ENCODE measurements at places on chromosomes 12 and 14. TPM values are rescaled to one million over a fixed set of nuclear protein-coding genes. Genes with fewer than 3 reads are reported as not detected.

GRCh38 chr12:113463746-113464451, 7.8 kb downstream of the LHX5 start:
- no peak for DNase-seq

- no peak for DNase-seq
These were observed 117.1 kb downstream of the DPF3 start for GRCh38 chr14:72776701-72777261.

- DNase-seq = no peak
These were observed 19.9 kb downstream of the DAAM1 start for GRCh38 chr14:59208224-59208814.

DNA sequence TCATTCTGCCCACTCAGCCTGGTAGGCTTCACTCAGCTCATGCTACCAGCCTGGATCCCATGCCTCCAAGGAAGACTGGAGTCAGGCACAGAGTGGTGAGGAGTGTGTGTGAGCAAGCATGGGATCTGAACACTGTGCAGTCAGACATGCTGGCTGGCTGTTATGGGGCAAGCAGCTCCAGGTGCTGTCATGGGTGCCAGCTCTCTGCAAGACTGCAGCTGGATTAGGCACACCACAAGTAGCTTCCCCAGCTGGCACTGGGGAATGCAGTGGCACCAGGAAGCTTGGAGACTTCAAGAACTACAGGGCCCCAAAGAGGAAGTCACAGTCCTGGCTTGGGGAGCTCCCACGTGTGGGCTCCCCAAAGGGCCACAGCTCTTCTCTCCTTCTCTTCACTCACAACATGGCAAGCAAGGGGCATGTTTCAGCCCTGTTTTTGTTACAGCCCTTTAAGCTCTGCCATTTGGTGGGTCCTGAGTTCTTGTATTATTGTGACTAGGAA, 202.5 kb downstream of the VRK1 start:
- no peak for DNase-seq

DNA sequence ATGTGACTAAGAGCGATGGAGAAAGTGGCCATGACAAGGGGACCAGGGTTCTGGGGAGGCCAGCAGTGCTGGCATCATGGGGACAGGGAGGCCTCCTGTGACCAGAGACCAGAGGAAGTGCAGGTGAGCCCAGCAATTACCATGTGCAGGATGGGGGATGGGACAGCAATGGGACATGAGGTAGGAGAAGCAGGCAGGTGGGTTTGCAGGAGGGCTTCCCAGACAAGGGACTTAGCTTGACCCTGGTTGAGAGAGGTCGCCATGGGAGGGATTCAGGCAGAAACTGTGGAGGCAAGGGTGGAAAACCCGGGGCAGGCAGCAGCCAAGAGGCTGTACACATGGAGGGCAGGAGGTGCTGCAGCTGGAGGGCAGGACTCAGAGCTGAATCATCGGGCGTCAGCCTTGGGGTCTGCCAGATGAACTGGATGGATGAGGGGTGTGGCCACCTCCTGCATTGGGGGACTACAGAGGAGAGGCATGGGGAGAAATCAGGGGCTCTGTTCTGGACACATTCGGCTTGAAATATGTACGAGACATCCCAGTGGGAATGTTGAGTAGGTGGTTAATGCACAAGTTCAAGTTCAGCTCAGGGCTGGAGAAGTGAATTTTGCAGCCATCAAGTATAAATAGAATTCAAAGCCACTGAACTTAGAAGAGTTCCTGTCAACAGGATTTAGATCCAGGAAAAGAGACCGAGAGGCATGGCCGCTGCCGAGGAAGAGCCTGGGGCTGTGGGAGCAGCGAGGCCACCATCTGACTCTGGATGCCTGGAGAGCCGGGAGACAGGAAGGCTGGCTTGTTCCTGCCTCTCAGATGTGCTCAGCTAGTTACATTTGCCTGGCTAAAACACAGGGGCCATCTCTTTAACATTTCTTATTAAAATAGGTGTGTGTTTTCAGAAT, 36.6 kb downstream of the SFSWAP start:
- DNase-seq = no peak

DNA sequence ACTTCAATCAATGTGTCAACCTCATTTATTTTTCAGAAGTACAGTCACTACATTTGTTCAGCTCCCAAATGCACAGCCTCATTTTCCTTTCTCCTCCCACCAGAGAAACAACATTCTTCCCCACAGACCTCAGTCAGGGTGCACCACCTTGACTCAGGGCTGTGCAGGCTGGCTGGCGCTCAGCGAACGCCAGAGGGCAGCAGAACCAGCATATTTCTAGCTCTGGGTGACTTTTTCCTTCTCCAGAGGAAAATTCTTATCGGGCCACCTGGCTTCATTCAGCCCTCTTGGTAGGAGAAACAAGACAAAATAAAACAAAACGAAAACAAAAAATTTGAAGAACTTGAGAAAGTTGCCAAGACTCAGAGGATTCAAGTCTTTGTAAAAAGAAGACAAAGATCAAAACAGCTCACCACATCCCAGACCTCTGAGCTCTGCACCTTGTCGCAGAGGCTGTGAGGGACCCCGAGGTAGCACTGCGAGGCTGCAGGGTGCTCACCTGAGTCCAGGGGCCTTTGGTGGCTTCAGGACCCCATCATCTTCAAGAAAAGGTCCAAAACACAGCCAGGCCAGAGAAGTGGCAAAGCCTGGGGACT, 33.7 kb downstream of the PAH start:
- DNase-seq = peak; percentile 69

- peak; percentile 81 for DNase-seq
These were observed 164.6 kb downstream of the TMEM117 start for GRCh38 chr12:44000309-44000952.

DNA sequence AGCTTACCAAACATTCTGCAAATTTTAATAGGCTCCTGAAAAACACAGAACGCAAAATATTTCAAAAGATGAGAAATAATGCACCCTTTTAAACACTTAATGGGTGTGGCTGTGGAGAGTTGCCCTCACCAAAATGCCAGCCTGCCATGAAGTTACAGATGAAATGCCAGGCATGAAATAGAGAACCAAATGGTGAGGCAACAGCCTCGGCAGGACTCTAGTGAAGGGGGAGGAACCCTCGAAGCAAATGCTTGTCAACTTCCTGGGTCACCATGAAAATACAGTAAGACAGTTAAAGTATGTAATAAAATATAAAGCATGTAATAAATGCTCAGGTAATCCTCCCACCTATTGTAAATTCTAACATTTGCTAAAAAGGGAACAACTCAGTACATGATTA, 24.1 kb downstream of the DUSP16 start:
- DNase-seq = no peak

GRCh38 chr12:79378496-79378895, 312.3 kb downstream of the PAWR start:
- no peak for DNase-seq

DNA sequence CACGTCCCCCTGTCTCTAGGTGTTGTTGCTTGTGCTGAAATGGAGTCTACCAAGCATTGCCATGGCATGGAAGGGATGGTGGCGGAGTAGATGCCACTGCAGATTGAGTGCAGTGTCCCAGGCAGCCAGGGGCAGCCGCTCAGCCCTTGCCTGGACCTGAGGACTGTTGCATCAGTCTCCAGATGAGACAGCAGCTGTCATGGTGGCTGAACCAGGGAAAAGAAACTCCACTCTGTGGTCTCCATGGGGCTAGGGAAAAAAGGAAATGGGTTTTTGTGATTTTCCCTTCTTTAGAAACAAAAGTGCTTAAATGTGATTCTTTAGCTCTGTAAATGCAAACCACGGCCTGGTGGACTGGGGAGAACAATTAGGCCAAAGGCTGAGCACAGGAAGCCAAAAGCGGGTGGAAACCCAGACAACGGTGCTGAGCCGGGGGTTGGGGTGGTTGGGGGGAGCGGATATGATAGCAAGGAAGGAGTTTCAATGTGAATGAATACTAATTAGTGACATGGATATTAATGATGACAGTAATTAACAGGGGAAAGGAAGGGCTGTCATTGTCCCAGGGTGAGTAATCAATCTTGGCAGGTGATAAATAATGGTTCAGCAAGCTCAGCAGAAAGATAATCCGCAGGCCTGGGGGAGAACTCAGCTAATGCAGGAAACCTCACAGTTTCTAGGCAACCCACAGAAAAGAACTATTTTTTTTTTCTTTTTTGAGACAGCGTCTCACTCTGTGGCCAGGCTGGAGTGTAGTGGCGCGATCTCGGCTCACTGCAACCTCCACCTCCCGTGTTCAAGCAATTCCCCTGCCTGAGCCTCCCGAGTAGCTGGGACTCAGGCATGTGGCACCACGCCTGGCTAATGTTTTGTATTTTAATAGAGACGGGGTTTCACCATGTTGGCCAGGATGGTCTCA, 442.6 kb downstream of the DPF3 start:
- DNase-seq = no peak

- DNase-seq = no peak
These were observed 138.6 kb downstream of the ITPR2 start for GRCh38 chr12:26694402-26694801.

DNA sequence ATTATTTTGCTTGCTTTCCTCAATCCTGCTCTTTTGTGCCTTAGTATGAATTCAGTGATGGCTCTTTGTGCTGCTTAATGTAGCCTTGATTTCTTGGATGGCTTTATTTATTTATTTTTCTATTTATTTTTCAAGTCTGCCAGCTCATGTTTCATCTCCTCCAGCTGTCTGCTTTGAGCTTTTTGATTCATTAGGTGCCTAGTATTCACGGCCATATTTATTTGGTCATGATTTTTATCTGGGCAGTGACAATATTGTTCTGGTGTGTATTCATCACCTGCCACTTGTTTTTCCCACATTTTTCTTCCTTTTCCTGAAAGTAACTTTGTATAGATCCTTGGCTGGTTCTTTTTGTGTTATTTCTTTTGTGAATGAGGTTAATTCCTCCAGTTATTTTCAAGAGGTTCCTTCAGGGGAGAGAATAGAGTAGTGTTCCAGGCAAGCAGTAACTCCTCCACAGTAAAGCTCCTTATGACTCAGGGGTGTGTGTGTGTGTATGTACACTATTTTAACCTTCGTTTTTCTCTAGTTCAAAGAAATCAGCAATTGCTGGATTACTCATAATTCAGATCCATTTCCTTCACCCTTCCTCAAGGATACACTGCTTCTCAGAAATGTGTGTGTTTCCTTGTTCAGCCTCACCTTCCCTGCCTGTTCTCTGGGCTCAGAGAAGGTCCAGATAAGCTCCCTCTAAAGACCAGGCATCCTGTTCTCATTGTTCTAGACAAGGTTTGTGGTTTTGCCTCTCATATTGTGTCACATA, 51.6 kb upstream of the PMCH start:
- DNase-seq = no peak

- peak; percentile 58 for DNase-seq
These were observed 638.4 kb downstream of the FLRT2 start for GRCh38 chr14:86168371-86168770.

GRCh38 chr12:13288937-13289652, 92.6 kb downstream of the EMP1 start:
- no peak for DNase-seq

DNA sequence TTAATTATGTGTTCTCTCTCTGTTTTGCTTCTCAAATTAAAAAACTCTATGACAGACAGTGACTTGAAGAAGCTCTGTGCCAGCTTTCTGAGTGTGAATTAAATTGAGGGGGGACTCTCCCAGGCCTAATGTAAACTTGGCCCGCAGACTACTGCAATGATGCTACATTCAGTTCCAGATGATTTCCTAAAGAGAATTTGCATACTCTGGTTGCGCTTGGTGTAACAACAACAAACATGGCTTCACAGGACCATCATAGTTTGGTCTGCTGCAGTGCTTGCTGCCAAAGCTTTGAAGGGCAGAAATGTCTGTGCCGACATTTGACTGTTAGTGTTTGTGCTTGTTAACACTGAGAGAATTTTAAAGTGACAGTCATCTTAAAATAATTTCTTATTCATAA, 25.0 kb downstream of the CFAP54 start:
- no peak for DNase-seq

PITPNM2 gene
- 1.7 TPM for total RNA-seq

CNPY2 gene
- total RNA-seq = 316 TPM

HCAR1 gene
- not detected for total RNA-seq

CLEC1B gene
- total RNA-seq = not detected

SSPN gene
- 2.9 TPM for total RNA-seq
